CD4-positive, alpha-beta T cell treated with Interleukin-15 for 1 hour (primary cell): ENCODE measurements at places on chromosomes 2 and 18.

- no peak for DNase-seq
Observed at GRCh38 chr18:39969803-39970494, 1985.1 kb upstream of the PIK3C3 start.

- no peak for DNase-seq
Observed at GRCh38 chr18:22831441-22831904, 101.7 kb upstream of the RBBP8 start.

DNA sequence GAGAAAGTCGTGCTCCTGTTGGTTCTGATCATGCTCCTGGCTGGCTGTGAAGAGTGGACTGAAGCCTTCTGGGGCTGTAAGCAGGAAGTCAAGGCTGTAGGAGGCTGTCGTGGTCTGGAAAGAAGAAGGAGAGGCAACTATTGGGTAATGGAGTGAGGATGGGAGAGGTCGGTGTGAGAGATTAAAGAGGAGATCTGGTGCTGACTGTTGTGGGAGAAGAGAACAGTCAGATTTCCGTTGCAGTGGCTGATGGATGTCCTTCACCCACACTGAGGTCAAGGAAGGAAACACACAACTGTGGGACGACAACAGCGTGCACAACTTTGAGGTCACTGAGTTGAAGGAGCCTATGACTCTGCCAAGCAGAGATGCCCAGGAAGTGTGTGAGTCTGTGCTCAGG lies 2.8 kb upstream of the PSMD1 start:
- no peak for DNase-seq

DNA sequence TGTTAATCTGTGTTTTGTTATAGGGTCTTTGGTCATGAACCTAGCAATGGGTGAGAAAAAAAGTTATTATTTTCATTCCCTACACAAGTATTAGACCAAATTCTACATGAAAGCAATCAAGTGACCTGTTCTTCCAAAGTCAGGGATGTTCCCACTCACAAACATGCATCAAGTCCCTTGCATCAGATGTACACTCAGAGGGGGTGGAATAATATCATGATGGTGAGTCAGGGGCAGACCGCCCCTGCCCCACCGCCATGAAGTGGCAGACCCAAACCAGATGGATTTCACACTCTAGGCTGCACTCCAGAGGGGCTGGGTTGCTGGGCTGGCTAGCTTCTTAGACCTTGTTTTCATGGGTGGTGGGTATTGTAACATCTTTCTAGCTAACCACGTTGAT lies 91.4 kb downstream of the ACAA2 start:
- no peak for DNase-seq

GRCh38 chr2:26196683-26197418 lies 24.0 kb downstream of the GAREM2 start:
- DNase-seq, result no peak

DNA sequence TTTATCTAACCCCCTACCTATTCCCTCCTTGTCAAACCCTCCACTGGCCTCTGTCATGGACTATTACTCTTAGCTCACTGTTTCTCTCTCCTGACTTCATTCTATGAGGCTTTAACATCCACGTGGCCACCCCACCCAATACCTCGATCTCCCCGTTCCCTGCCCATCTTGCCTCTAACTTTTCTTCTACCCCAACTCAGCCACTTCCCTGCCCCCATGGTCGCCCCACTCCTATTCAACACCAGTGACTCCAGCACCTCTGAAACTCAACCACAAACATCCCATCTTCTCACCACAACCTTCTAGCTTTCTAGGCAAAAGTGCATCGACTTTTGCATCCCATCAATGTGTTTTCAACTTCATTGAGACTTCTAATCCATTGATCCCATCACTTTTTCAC lies 94.2 kb upstream of the EPAS1 start:
- no peak for DNase-seq

DNA sequence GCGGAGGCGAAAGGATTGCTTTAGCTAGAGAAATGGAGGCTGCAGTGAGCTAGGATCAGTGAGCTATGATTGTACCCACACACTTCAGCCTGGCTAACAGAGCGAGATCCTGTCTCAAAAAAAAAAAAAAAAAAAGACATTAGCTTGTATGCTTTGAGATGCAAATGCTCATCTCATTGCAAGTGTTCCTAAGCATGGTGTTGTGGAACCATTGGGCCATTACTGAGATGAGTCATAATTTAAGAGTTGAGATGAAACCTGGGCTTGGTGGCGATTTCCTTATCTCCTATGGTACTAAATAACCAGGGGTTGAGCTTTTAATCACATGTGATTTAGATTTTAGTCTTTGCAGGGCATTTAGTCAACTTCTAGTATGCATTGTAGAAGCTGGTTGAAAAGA lies 2.2 kb downstream of the PLEKHA3 start:
- no peak for DNase-seq

DNA sequence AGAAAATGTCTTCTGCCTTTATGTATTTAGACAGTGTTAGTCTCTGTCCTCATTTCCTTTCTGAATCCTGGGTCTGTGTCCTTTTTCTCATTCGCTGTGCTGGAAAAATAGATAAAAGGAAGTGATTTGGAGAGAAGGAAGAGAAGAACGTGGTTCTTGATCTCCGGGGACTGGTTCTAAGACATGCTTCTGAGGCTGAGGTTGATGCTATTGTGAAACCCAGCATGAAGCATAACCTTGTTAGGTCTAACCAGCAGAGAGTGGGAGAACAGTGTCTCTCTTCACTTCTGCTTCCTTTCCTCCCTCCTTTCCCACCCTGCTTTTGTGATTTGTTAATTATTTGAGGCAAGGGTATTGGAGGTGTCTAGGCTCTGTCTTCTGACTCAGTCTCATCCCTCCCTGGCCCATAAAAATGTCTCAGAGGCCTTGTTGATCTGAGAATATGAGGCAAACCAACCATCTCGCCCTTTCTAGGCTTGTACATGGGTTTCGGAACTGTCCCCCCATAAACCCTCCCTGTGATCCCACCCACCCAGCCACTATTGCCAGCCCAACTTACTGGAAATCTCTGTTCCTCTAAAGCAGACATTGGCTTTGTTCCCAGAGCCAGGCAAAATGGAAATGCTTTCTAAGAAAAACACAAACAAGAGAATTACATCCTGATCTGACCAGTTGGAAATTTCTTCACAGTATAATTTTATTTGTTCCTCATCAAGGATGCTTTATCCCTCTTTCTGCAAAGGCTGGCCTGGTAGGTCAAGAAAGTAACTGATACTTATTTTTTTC lies 360.6 kb upstream of the TNP1 start:
- no peak for DNase-seq

DNA sequence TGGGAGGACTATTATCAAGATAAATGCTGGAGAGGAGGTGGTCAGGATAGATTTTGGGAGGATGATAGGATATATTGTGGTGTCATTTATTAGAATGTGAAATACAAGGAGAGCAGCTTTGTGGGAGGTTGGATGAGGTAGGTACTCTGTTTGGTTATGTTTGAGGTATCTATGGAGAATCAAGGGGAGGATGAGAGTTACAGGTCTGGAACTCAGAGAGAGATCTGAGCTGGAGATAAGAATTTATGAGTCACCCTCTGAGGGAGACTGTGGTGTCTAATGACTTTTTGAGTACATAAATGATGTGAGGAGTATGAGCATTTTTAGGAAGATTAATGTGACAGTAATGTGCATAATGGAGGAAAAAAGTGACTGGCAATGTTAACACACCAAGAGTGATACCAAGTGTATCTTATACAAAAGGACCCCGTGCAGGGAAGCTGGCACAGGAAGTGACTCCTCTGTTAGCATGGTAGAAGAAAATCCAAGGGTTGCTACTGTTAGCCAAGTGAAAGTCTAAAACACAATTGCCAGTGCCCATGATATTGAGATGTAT lies 48.2 kb downstream of the CRIM1 start:
- no peak for DNase-seq

DNA sequence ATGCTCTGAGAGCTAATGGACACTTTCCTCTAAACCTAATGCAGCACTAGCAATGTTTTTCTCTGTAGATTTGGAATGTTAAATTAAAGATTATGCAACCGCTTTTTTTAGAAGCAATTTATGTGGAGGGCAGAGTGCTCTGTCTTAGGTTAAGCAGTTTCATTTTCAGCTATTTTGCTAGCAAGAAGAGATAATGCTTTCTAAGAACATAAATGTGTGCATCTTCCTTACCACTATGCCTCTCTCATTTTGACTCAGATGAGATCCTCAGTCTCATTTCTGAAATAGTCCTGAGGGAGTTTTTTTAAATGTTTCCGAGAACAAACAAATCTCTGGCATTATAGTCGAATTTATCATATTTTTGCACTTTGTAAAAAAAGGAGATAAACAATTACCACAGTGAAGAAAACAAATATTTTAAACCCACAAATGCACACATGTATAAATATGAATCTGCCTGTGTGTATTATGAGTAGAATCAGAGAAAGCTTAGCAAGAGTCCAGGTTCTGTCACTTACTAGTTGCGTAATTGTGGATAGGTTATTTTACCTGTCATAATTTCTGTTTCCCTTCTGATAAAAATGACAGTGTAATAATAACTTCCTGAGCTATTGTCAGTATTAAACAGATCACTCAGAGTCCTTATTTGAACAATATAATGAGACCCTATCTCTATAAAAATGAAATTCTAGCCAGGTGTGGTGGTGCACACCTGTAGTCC lies 207.7 kb upstream of the CRIM1 start:
- no peak for DNase-seq

DNA sequence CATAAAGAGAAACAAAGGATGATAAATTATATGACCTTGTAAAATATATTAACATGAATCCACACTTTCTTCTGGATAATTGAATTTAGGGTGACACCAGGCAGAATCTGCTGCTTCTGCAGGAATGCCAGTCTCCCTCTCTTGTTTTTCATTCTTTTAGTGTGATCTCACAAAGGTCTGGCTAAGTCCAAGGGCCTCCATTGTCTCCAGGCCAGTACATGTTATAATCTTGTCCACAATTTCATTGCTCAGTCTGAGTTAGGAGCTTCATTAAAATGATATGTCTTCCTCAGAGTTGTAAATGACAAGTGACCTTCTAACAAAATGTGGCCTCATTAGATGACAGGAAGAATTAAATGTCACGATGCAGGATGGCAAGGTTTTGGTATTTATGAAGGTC lies 110.2 kb downstream of the APOB start:
- no peak for DNase-seq

GRCh38 chr2:63537306-63537705 lies 51.0 kb downstream of the WDPCP start:
- no peak for DNase-seq

- no peak for DNase-seq
Observed at GRCh38 chr2:239376942-239377531, 23.8 kb downstream of the HDAC4 start.

- DNase-seq, result no peak
Observed at GRCh38 chr2:135095591-135095990, 43.5 kb downstream of the RAB3GAP1 start.

DNA sequence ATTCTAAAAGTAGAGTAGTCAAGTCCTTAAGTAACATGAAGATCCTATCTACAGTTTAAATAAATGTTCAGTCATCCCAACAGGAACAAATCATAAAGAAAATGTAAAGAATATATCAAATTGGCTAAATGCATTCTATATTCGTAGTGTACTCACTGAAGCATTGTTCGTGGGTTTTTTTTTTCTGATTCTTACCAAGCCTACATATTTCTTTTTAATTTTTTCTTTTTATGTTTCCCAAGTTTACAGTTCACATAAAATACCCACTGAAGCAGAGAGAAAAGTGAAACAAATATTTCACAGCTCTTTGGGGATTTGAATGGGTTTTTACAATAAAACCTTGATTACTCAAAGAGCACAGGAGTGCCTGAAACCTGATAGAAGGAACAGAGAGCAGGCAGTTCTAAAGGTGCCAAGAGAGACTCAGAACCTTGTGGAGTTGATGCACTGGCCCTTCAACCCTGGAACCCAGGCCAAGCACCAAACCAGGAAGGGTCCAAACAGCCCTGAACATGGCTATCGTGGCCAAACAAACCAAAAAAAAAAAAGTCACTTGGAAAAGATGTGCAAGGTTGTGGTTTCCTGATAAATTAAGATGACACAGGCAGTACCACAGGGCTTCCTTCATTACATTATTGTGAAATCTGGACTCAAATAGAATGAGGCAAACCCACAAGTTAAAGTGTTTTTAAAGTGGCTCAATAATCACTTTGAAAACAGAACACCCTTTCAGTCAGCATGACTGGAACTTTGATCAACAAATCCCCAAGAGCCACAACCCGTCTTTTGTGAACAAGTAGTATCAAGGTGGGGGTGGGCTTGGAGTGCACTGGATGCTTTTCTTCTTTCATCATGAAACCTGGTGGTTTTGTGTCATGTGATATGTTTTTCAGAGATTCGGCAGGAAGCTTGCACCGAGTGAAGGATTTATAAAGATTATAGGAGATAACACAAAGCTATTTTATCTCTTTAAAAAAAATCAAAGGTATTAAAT lies 245.0 kb upstream of the FN1 start:
- peak; percentile 43 for DNase-seq

DNA sequence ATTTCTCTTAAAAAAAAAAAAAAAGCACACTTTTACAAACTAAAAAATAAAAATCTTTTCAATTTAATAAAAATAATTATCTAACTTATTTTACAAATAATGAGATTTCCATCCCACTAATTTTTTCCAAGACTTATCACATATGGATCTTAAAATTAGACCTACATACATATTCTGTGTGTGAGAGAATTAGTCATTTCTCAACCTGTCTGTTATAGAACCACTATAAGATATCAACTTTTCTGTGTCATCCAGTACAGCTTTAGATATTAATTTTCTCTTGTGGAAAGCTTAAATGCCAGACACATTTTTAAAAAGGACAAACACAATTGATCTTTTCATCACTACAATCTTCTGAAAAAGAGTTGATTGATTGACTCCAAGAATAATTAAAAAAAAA lies 38.1 kb downstream of the FANCL start:
- DNase-seq, result no peak

DNA sequence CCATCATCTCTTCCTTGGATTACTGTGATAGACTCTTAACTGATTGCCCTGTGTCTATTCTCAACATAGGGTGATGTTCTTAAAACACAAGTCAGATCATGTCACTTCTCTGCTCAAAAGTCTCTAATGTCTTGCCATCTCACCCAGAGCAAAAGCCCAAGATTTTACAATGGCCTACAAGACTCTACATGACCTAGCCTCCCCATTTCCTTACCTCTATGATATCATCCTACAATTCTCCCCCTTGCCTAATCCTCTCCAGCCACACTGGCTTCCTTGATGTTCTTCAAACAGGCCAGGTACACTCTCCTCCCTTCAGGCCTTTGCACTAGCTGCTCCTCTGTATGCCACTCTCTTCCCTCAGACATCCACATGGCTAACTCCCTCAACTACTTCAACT lies 55.1 kb downstream of the ROCK1 start:
- no peak for DNase-seq

GRCh38 chr2:96694279-96694678 lies 45.6 kb downstream of the LMAN2L start:
- DNase-seq, result no peak

DNA sequence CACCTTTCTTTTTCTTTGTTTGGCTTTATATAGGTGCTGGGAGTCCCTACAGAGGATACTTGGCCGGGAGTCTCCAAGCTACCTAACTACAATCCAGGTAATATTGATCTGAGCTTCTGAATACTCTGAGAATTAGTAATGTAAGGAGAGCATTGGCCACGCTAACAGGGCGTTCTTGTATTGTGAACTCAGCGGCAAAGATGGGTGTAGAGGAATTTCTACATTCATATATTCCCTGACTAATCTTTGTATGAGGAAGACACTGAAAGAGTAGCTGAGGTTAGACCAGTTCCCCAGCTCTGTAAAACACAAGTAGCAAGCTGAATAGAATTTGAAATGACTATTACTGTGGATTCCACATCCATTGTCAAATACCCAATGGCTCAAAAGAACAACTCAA lies 48.5 kb downstream of the CDK15 start:
- DNase-seq, result no peak
